ENCODE measurements at places on chromosomes 13 and 19.

DNA sequence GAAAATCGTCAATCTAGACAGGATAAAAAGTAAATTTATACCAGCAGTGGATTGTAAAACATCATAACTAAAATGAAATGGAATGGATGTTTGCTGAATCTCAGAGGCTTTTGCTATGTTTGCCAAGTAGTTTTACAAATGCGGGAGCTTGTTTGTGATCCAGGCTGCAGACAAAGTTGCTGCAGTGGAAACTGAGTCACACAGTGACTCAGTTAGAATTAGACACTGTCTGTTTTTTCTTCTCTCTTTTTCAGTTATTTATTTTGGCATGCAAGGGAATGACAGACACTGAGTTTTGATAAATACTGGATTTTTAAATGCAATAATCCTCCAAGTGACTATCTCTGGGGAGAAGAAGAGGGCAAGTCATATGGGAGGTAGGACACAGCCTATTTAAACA, 4.6 kb upstream of the PNMA8A start:
- no peak for DNase-seq

- DNase-seq, result no peak
Observed at GRCh38 chr19:35519291-35519690, 5.8 kb upstream of the DMKN start.

GRCh38 chr19:11096210-11096841, 7.1 kb downstream of the LDLR start:
- no peak for DNase-seq

GRCh38 chr13:78999494-78999893, 340.5 kb upstream of the OBI1 start:
- no peak for DNase-seq

- DNase-seq, result no peak
Observed at GRCh38 chr19:55703790-55704215, 28.8 kb downstream of the EPN1 start.

GRCh38 chr19:55678121-55678671, 3.2 kb downstream of the EPN1 start:
- no peak for DNase-seq

DNA sequence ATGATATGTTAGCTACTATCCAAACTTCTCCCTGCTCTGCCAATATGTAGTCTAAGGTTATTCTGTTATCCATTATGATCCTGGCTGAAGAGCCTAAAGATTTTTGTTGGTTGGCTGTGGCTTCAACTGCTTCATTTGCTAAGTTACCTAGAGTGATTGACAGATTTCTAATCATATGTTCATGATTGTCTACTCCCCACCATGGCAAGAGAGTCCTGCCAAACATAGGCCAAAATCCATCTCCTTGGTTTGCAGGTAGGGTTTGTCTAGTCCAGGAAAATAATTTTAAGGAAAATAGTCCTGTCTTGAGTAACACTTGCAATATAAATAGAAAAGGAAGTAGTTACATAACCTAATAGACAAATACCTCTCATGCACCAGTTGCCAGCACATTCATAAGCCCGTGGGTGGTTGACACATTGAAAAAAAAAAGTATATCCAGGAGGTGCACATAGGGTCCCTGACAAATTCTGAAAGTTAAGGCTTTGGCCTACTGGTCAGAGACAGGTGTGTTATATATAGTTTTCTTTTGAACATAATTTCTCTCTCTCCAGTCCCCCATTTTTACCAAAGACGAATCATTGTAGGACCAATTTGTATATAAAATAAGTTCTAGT, 5.4 kb upstream of the CBY2 start:
- DNase-seq, result no peak

DNA sequence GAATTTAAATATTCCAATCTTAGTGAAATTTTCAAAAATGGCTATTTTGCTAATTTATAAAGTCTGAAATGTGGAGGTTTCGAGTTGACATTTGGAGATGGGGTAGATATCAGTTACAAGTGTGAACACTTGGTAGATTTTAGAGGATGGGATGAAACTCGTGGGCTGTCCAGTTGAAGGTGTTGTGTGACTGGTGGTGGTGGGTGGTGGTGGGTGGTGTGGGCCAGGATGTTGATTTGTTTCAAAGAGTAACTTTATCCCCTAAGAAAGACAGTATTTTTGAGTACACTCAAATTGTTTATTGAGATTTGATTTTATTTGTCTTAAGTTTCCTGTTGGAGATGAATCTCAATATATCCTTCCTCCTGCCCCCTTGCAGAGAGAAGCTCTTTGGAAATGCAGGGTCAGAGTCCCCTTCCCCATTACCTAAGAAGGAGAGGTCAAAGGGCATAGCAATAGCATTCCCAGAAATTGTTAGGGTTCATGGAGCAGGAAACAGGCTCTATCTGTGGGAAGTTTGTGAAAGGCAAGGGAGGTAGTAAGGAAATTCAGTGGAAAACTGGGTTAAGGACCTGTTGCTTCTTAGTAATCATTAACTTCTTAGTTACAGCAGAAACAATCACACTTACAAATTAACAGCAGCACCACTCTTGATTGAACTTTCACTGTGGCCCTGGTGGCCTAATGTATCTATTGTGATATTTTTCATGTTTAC, 133.6 kb upstream of the RNF113B start:
- DNase-seq, result no peak

GRCh38 chr19:19217099-19217498, 5.3 kb downstream of the NCAN start:
- no peak for DNase-seq

DNA sequence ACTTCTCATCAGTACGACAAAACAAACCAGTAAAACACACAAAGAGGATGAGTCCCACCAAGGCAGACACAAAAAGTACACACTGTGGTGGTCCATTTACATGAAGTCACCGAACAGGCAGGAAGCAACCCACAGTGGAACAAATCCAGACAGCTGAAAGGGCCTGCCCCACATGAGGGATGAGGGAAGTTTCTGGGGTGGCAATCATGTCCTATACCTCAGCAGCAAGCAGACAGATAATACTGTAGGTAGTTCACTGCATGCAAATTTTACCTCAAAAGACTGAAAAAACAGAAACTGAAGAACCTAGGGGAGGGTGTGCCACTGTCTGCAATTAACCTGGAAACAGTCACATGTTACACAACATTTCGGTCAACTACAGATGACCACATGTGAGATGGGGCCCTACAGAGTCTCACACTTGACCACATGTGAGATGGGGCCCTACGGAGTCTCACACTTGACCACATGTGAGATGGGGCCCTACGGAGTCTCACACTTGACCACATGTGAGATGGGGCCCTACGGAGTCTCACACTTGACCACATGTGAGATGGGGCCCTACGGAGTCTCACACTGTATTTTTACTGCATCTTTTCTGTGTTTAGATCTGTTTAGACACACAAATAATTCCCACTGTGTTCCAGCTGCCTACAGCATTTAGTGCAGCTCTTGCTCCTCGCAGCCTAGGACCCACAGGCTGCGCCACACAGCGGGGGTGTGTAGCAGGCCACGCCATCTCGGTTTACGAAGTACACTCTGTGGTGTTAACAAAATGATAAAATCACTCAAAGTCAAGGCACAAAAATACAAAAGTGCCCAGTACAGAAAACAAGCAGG, 22.2 kb downstream of the PCID2 start:
- no peak for DNase-seq

GRCh38 chr13:98652721-98653462, 76.0 kb upstream of the STK24 start:
- no peak for DNase-seq

DNA sequence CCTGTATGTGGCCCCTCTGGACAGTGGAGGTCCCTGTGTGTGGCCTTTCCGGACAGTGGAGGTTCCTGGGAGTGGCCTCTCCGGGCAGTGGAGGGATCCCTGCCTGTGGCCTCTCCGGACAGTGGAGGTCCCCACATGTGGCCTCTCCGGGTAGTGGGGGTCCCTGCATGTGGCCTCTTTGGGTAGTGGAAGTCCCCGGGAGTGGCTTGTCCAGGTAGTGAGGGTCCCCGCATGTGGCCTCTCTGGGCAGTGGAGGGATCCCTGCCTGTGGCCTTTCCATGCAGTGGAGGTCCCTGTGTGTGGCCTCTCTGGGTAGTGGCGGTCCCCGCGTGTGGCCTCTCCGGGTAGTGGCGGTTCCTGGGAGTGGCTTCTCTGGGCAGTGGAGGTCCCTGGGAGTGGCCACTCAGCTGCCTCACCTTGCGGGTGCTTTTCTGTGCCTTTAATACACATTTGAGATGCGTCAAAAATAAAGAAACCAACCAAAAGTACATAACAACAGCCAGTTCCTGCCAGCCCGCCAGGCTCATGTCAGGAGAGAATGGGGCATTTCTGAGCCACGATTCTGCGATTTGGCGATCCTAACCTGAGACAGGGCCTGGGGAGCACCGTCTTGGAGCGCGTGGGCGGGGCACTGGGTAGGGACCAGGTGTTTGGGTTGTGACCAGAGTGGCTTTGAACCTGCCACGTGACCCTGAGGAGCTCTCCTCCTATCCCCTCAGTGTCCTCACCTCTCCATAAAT, 194.7 kb downstream of the ZNF536 start:
- DNase-seq, result no peak

GRCh38 chr13:60331249-60332012, 65.6 kb upstream of the TDRD3 start:
- DNase-seq, result no peak

- no peak for DNase-seq
Observed at GRCh38 chr13:44219577-44220548, 153.8 kb upstream of the SERP2 start.

DNA sequence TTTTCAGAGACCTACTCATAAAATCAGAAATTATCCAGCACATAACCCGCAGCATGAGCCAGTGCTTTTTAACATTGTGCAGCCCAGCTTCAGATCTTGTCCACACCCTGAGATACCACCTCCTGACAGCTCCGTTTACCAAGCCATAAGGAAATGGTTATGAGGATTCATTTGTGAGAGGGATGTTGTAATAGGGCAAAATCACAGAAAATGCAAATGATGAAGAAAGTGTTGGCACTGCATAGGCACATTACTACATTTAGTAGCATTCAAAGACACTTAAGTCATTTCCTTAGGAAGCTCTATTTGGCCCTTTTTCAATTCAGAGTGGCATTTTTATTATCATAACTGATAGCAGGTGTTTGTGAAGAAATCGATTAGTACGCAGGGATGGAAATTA, 277.5 kb downstream of the DNAJC15 start:
- no peak for DNase-seq

- DNase-seq, result no peak
Observed at GRCh38 chr19:38389101-38389925, 816 bp downstream of the SPRED3 start.

DNA sequence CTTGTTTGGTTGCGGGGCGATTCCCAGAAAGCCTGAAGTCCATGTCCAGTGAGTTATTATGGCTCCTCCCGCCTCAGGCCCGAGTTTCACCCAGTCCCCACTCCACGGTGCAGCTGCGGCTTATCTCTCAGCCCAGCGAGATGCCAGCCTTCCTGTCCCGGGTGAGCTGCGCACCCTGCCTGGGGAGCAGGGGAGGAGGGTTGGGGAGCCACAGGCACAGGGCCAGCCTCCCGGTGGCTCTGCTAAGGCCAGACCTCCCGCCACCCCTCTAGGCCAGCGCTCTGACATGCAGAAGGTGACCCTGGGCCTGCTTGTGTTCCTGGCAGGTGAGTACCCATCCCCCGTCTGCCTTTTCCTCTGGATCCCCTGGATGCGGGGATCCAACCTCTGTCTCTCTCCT, 3.5 kb downstream of the FXYD3 start:
- no peak for DNase-seq

- DNase-seq, result no peak
Observed at GRCh38 chr19:38251564-38252051, 4.6 kb downstream of the PPP1R14A start.

DNA sequence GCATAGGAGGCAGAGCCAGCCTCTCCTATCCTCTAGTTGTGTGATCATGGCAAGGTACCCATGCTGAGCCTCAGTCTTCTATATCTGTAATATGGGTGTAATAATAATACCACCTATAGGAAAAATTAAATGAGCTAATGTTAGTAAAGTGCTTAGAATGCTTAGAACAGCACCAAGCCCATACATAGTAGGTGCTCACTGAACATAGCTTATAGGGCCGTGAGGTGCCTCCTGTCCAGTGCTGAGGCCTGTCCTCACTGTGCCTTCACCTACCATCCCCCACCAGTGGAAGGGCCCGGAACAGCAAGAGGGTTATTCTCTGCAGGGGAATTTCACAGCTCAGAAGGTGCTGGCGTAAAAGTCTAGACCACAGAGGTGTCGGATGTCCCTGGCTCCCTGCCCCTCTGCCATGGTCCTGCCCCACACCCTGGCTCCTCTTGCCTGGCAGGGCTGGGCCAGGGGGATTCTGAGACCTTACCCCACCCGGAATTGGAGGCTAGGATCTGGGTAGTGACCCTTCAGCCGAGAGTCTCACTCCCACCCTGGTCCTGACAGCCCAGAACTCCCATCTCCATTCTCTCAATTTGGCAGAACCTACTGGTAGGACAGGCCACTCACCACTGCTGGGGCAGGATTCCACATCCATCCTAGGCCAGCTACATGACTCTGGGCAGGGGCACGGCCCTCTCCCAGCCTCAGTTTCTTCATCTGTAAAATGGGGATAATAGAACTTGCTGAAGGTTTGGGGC, 2.2 kb upstream of the SCN1B start:
- DNase-seq, result no peak

DNA sequence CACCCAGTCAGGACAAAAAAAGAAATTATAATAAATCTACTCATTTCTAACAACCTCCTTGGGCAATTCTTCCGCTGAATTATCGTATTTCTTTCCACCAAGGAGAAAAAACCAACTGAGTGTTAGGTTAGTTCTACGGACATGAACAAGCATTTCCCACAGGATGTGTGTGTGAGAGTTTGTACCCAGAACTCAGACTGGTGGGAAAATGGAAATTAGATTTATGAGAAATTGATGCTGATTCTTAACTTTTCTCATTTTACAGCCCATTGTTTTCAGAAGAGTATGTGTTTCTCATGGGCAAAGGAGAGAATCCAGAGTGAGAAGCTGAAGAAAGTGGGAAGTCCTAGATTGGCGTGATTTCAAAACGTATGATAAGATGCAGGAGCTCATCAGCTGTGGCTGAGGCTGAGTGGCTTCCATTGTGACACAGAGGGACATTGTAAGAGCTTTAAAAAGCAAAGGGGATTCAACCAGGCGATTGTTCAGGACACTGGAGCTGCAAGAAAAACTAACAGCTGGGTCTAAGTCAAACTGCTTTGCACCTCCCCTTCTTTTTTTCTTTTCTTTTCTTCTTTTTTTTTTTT, 184.7 kb upstream of the ARGLU1 start:
- no peak for DNase-seq

DNA sequence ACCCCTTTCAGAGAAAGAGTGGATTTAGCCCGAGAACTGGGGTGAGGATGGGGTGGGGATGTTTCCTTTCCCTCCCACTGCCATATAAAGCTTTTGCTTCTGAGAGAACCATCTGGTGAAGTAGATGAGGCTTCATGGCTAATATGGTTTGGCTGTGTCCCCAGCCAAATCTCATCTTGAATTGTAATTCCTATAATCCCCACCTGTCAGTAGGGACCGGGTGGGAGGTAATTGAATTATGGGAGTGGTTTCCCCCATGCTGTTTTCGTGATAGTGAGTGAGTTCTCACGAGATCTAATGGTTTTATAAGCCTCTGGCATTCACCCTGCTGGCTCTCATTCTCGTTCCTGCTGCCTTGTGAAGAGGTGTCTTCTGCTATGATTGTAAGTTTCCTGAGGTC, 270.9 kb downstream of the LMO7 start:
- DNase-seq, result no peak
